Naive thymus-derived CD4-positive, alpha-beta T cell (primary cell): ENCODE measurements at places on chromosomes 12 and 14. TPM values are rescaled to one million over a fixed set of nuclear protein-coding genes. Genes with fewer than 3 reads are reported as not detected.

Gene LALBA
- total RNA-seq: not detected

Gene SELPLG
- total RNA-seq: 154 TPM

Gene TOX4
- 116 TPM for total RNA-seq

Gene C12orf50
- total RNA-seq: 0.16 TPM

Gene FAM90A1
- 0.59 TPM for total RNA-seq

Gene TRPV4
- total RNA-seq: 0.81 TPM

Gene FGF6
- total RNA-seq: not detected

Gene ZDHHC22
- not detected for total RNA-seq

Gene TTC6
- total RNA-seq: not detected in 2 replicates

Gene BCDIN3D
- total RNA-seq: 17.4 TPM

Gene TAS2R46
- 3.4 TPM for total RNA-seq

Gene B4GALNT1
- not detected for total RNA-seq

Gene SIX1
- total RNA-seq: 0.41 and 0.70 TPM in 2 replicates
